ENCODE measurements at places on chromosomes 7 and 10. TPM values are rescaled to one million over a fixed set of nuclear protein-coding genes. Genes with fewer than 3 reads are reported as not detected.
A peak's percentile ranks its signal among the peaks of the same experiment; 100 is the strongest.

DNA sequence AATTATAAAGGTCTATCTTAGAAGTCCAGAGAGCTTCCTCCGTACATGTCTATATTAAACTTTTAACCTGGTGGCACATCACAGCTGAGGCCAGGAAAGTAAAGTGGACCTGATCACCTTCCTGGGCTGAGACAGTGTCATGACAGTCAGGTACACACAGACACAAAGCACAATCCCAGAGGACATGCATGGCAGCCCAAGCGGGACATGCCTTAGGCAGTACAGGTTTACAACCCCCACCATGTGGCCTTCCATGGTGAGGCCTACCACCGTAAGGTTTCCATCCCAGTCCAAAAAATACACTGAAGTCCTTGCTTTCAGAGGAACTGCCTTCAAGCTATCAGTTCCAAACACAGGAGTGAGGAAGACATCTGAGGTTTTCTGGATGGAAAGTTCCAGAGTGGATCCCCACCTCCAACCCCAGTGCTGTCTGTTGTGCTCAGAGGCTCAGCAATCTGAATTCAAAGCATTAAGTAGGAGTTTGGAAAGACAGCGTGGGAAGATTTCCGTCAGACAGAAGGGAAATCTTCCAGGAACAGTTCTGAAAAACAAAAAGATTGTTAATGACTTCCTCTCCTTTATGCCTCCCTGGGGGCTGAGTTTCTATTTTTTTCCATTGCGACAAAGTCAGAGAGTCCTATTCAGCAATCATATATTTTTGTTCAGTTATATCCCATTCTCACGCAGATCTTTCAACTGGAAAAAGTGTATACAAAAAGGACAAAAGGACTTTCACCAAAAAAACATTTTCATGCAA lies 20.1 kb downstream of the IFIT3 start:
- peaks cover 21% of the 10 kb centered on the region for H3K27me3 ChIP-seq
- peaks cover 4% of the 10 kb centered on the region for H3K36me3 ChIP-seq
- H3K4me3 ChIP-seq, result no peak overlapping the region

DNA sequence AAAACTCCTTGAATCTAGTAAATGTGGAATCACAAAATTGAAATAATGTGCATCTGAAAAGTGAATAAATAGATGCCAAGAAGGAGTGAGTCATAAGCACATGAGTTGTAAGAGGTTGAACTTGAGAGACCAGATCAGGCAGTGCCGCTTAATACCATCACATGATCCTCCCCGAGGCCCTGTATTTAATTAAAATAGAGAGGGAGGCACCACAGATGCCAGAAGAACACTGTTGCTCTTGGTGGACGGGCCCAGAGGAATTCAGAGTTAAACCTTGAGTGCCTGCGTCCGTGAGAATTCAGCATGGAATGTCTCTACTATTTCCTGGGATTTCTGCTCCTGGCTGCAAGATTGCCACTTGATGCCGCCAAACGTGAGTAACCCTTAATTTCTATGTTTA lies at the start of gene GPNMB:
Gene GPNMB (plus strand): TSS at position 221 of the 400 bp plus-strand sequence. CDS start 83 bp downstream, at position 304.
- peaks cover 82% of the 10 kb centered on the region for H3K27me3 ChIP-seq
- no peak within 1 kb of the TSS for H3K27ac ChIP-seq
- DNase-seq, result no peak
- H3K4me3 ChIP-seq, result no peak within 1 kb of the TSS
- H3K36me3 ChIP-seq, result no peaks in the 10 kb centered on the region

The ORC5 gene
- total RNA-seq, result 24.9 TPM

- peak overlapping the region; percentile 85 for H3K27ac ChIP-seq
- no peaks in the 10 kb centered on the region for H3K27me3 ChIP-seq
Observed at GRCh38 chr10:73857446-73857845, 16.9 kb downstream of the CAMK2G start.

DNA sequence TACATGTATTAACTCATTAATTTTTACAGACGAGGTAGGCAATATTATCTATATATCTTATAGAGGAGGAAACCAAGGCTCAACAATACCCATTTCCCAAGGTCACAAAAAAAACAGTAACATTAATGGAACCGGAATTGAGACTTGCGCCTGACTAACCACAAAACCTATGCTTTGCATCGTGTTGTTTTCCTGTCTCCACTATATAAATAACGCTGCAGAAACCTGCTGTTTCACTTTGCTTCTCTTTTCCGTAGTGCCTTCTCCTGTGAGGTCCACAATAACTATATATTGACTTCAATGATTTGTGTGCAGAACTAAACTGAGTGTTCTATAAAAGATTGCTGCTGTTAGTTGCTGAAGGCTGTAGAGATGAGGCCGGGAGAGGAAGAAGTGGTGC lies 97.7 kb upstream of the RPA3 start:
- H3K4me3 ChIP-seq, result peak overlapping the region; percentile 61
- peaks cover 22% of the 10 kb centered on the region for H3K36me3 ChIP-seq
- H3K4me1 ChIP-seq, result peaks cover 39% of the 10 kb centered on the region
- no peaks in the 10 kb centered on the region for H3K27me3 ChIP-seq

DNA sequence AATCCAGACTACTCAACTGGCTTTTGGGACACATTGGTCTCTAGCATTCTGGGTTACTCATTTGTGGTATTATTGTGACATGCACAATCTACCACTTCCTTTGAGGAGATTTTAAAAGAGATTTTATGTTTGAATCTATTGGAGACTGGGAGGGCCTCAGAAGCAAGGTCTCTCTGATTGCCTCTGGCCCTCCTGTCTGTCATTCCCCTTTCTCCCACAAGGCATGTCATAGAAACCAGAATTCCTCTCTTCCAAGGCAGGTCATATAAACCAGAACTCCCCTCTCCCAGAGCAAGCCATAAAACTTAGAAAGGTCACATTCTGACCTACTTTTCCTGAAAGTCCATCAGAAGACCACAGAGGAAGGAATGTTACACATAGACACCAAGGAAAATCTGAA lies 777.7 kb downstream of the PHTF2 start:
- no peaks in the 10 kb centered on the region for H3K4me1 ChIP-seq
- no peaks in the 10 kb centered on the region for H3K27me3 ChIP-seq
- no peak for DNase-seq
- no peak overlapping the region for H3K4me3 ChIP-seq

DNA sequence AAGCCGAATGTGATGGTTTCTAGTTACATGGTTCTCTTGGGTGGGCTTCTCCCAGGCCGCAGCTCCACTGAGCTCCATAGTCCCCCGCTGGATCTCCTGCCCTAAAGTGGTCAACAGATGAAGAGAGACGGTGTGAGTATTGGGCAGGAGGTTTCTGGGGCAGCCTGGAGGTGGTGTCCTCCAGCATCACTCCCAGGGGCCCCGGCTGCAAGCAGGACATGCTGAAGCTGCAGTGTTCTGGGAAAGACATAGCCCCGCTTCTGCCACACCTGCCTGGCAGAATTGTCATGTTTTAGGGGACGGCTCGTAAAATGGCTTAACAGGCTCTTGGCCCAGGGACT lies 40.4 kb downstream of the CALML3 start:
- H3K27ac ChIP-seq, result no peak overlapping the region
- no peak overlapping the region for H3K4me3 ChIP-seq
- peaks cover 20% of the 10 kb centered on the region for H3K4me1 ChIP-seq
- DNase-seq, result no peak
- H3K27me3 ChIP-seq, result peaks cover 17% of the 10 kb centered on the region

- H3K4me1 ChIP-seq, result peaks cover 26% of the 10 kb centered on the region
- no peak overlapping the region for H3K4me3 ChIP-seq
- no peaks in the 10 kb centered on the region for H3K36me3 ChIP-seq
- DNase-seq, result no peak
Observed at GRCh38 chr10:46220187-46220586, 66.6 kb upstream of the ANTXRL start.

GRCh38 chr10:43110338-43111071 lies 27.7 kb upstream of the CSGALNACT2 start:
- H3K36me3 ChIP-seq, result no peaks in the 10 kb centered on the region
- no peak for DNase-seq
- H3K27ac ChIP-seq, result no peak overlapping the region

GRCh38 chr7:64892116-64892515 lies 11.0 kb upstream of the ZNF273 start:
- no peak overlapping the region for H3K4me3 ChIP-seq
- H3K27me3 ChIP-seq, result peaks cover 43% of the 10 kb centered on the region
- H3K4me1 ChIP-seq, result peaks cover 10% of the 10 kb centered on the region

- no peaks in the 10 kb centered on the region for H3K4me1 ChIP-seq
- no peak overlapping the region for H3K27ac ChIP-seq
- H3K27me3 ChIP-seq, result peaks cover 6% of the 10 kb centered on the region
- DNase-seq, result no peak
- no peaks in the 10 kb centered on the region for H3K36me3 ChIP-seq
Observed at GRCh38 chr7:37982423-37982822, 62.0 kb downstream of the EPDR1 start.

GRCh38 chr10:120828763-120829319 lies 22.3 kb upstream of the WDR11 start:
- H3K27me3 ChIP-seq, result peaks cover 4% of the 10 kb centered on the region
- no peak for DNase-seq
- no peaks in the 10 kb centered on the region for H3K36me3 ChIP-seq
- H3K27ac ChIP-seq, result no peak overlapping the region
- no peaks in the 10 kb centered on the region for H3K4me1 ChIP-seq
- H3K4me3 ChIP-seq, result no peak overlapping the region

The SVOPL gene
- total RNA-seq, result not detected

The RAB19 gene
- total RNA-seq, result 5.0 TPM

GRCh38 chr10:111650088-111650487 lies 533.5 kb downstream of the GPAM start:
- DNase-seq, result no peak
- H3K4me3 ChIP-seq, result no peak overlapping the region
- H3K27ac ChIP-seq, result no peak overlapping the region
- H3K27me3 ChIP-seq, result no peaks in the 10 kb centered on the region
- H3K36me3 ChIP-seq, result no peaks in the 10 kb centered on the region
- no peaks in the 10 kb centered on the region for H3K4me1 ChIP-seq

DNA sequence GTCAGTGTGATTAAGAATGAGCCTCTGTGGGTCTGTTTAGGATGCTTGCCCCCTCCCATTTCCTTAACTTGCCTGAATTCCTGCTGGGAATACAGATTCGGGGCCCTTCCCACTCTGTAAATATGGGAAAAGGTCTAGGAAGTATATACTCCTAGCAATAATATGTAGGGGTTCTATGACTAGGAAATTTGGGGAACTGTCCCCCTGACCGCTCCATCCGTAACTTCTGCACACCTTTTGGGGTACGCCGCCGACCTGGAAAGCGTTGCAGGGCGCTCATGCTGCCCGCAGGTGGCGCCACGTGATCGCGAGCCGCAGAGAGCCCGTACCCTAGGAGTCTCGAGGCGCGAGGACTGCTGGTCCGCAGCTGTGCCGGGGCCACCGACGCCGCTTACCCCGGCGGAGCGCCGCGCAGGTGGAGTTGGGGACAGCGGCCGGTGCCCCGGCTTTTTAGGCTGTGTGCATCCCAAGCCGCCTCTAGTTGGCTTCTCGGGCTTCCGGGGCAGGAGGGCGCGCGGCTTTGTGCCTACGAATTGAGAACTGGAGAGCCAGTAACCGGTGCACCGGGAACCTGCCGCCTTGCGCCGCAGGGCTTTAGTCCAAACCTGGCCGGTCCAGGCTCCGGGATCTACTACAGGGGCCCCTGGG lies 656 bp upstream of the CNNM2 start:
- no peaks in the 10 kb centered on the region for H3K27me3 ChIP-seq
- H3K27ac ChIP-seq, result peak overlapping the region; percentile 92
- H3K36me3 ChIP-seq, result peaks cover 10% of the 10 kb centered on the region
- DNase-seq, result peak; percentile 90
- H3K4me3 ChIP-seq, result peak overlapping the region; percentile 90

- H3K27ac ChIP-seq, result no peak overlapping the region
- no peak for DNase-seq
- H3K4me3 ChIP-seq, result no peak overlapping the region
- H3K4me1 ChIP-seq, result peaks cover 9% of the 10 kb centered on the region
- peaks cover 26% of the 10 kb centered on the region for H3K27me3 ChIP-seq
- H3K36me3 ChIP-seq, result peaks cover 10% of the 10 kb centered on the region
Observed at GRCh38 chr7:151379534-151380198, 30.2 kb downstream of the WDR86 start.

GRCh38 chr10:7121154-7121797 lies 289.6 kb downstream of the SFMBT2 start:
- peaks cover 15% of the 10 kb centered on the region for H3K4me1 ChIP-seq
- peak; percentile 80 for DNase-seq
- peak overlapping the region; percentile 2 for H3K27ac ChIP-seq

DNA sequence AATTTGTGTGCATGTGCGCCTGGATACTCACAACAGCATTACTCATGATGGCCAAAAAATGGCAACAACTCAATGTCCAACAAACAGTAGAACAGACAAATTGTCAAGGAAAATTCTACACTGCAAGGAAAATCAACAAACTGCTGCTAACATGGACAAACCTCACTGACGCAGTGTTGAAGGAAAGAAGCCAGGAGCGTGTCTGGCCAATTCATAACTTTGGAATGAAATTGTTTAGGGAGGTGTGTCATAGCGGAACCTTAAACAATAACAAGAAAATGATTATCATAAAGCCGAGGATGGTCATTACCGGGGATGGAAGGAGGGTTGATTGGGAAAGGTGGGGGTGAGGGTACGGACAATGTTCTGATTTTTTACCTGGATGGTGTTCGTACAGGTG lies 29.1 kb downstream of the ALOX5 start:
- no peak for DNase-seq
- peaks cover 5% of the 10 kb centered on the region for H3K4me1 ChIP-seq
- H3K36me3 ChIP-seq, result peaks cover 2% of the 10 kb centered on the region
- H3K27ac ChIP-seq, result no peak overlapping the region
- no peak overlapping the region for H3K4me3 ChIP-seq
- H3K27me3 ChIP-seq, result peaks cover 36% of the 10 kb centered on the region

DNA sequence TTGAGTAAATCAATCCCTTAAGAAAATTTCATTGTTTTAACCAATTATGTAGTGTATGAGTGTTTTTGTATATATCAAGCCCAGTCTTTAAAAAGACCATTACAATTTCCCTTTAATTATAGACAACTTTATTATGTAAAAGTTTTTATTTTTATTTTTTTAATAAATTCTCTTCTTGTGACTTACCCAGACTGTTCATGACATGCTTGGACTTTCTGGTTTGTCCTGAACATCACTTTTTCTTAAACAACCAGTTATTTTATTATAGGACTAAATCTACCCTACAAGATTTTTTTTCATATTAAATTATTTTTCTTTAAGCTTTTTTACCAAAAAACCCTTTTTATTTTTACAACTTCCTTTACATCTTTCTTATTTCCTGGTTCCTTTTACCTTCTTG lies 410.4 kb downstream of the ATRNL1 start:
- H3K27me3 ChIP-seq, result no peaks in the 10 kb centered on the region
- H3K27ac ChIP-seq, result no peak overlapping the region
- no peaks in the 10 kb centered on the region for H3K36me3 ChIP-seq
- no peaks in the 10 kb centered on the region for H3K4me1 ChIP-seq
- no peak overlapping the region for H3K4me3 ChIP-seq

GRCh38 chr10:110364531-110364937 lies 59.8 kb upstream of the SMNDC1 start:
- H3K4me3 ChIP-seq, result no peak overlapping the region
- H3K27ac ChIP-seq, result peak overlapping the region; percentile 60
- H3K27me3 ChIP-seq, result no peaks in the 10 kb centered on the region
- DNase-seq, result no peak

DNA sequence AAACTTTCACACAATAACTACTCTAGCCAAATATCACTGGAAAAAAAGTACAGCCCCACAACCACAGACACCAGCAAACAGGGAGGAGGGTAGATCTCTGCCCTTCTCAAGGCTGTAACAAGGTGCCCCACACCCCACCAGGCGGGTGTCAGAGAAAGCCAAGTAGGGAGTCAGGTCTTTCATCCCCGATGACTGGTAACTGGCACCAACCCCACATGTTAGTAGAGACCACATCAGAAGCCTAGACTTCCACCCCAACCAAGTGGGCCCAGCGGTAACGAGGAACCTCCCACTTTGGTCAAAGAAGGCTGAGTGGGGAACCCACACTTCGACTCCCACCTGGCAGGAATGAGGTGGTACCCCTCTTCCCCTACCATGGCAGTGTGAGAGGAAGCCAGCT lies 16.4 kb upstream of the RUFY2 start:
- peak overlapping the region; percentile 68 for H3K27ac ChIP-seq
- no peak overlapping the region for H3K4me3 ChIP-seq
- H3K27me3 ChIP-seq, result no peaks in the 10 kb centered on the region
- peaks cover 15% of the 10 kb centered on the region for H3K4me1 ChIP-seq
- peak; percentile 44 for DNase-seq

All from activated CD8-positive, alpha-beta memory T cell treated with anti-CD3 and anti-CD28 coated beads, Interleukin-2, amount 10 ng/mL, durations not matched to agents 7 days and 5 days (primary cell).